ENCODE measurements at places on chromosomes 16 and 17. TPM values are rescaled to one million over a fixed set of nuclear protein-coding genes. Genes with fewer than 3 reads are reported as not detected.

- no peaks in the 10 kb centered on the region for H3K27me3 ChIP-seq
- H3K4me3 ChIP-seq: no peak overlapping the region
- no peak for DNase-seq
- no peaks in the 10 kb centered on the region for H3K36me3 ChIP-seq
Measured at GRCh38 chr16:79651363-79651762, 50.8 kb upstream of the MAF start.

The PRAC1 gene
- total RNA-seq: not detected

The PRSS27 gene
- 1.4 TPM for total RNA-seq

- H3K4me1 ChIP-seq: peaks cover 22% of the 10 kb centered on the region
- peak overlapping the region; percentile 76 for H3K27ac ChIP-seq
- no peaks in the 10 kb centered on the region for H3K27me3 ChIP-seq
- no peak for DNase-seq
Measured at GRCh38 chr16:53132406-53132805, 77.6 kb downstream of the CHD9 start.

The CDRT15 gene
- not detected for total RNA-seq

The ETV4 gene
- not detected for total RNA-seq

The ZNF267 gene
- total RNA-seq: 78.9 TPM

GRCh38 chr16:86568677-86569623 lies 2.3 kb downstream of the FOXC2 start:
- peak overlapping the region; percentile 6 for H3K27ac ChIP-seq
- H3K4me1 ChIP-seq: peaks cover 6% of the 10 kb centered on the region
- peak overlapping the region; percentile 67 for H3K4me3 ChIP-seq
- DNase-seq: no peak

Measured in T-helper 17 cell (primary cell).